ENCODE measurements at places on chromosomes 2 and 18.

DNA sequence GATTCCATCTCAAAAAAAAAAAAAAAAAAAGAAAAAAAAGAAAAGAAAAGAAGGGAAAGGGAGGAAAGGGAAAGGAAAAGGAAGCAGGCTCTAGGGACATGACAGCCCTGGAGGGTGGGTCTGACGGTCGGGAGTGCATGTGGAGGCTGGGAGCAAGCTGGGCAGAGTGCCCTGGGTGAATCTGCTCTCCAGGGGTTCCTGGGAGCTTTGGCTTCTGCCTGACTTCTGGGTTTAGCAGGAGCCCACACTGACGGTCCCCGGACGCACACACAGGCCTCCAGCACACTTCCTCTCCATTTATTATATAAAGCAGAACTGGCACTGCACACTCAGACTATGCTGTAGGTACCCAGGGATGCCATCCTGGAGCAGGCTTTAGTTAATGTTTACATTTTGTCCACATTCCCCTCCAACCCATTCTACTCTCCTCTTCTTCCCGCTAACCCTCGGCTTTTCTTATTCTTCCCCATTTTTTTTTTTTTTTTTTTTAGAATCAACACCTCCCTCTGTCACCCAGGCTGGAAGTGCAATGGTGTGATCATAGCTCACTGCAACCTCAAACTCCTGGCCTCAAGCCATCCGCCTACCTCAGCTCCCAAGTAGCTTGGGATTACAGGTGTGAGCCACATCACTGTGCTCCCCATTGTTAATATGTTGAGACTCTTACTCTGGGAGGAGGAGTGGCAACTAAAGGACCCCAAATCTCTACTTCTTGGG, 151.1 kb upstream of the SLC1A4 start:
- no peak for DNase-seq

DNA sequence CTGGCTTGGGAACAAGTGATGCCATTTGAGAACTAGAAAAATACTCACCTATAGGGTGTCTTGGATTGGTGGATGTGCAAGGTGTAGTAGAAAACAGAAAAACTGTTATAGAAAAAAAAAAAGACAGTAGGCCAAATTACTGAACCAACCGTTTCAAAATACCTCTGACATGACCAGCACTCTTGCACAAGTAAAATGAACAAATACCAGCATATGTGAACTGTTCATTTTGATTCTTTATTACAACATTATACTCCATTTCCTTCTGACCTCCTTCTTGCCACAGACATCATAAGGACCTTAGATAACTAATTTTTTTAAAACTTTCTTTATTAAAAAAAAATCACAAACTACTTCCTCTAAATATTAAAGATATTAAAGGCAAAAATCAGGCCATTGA, 125.5 kb downstream of the ATAD2B start:
- no peak for DNase-seq

DNA sequence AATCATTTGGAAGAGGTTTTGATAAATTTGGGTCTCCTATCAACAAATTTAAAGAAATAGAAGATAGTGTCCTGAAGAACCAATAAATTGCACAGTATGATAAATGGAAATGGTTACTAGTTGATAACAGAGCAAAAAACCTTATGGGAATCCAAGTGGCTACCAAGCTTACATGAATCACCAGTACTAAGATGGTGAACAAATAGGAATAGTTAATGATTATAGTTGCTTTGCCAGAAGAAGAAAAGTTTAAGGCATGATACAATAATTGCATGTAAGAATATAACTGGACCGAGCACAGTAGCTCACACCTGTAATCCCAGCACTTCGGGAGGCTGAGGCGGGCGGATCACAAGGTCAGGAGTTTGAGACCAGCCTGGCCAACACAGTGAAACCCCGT, 19.6 kb upstream of the INO80D start:
- no peak for DNase-seq

DNA sequence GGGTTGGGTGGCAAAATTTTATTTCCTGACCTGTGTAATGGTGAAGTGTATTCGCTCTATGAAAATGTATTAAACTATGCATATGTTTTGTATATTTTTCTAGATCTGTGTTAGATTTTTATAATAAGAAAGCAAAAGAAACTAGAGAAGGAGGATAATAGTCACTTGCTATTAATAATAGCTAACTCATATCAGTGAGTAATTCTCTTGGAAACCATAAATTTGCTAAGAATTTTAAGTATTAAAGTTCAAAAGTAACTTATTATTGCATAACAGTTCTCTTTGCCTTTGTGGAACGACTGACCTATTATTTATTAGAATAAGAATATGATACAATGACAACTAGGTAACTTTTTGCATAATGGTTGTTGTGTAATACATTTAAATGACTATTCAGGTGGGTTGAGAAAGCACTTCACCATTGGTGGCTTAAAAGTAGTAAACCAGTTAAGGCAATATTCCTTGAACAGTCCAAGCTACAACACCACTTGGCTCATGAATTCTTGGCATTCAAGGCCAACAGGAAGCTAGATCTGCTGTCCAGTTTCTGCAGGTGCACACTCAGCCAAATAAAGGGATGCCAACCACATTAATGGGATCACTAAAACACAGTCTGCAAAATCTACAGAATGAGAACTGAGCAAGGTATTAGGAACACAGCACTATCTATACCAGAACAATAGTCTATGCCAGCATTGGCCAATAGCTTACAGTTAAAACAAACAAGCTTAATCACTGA, 921.3 kb downstream of the CPS1 start:
- no peak for DNase-seq

- no peak for DNase-seq
Measured at GRCh38 chr2:187017438-187017837, 168.5 kb upstream of the ZSWIM2 start.

DNA sequence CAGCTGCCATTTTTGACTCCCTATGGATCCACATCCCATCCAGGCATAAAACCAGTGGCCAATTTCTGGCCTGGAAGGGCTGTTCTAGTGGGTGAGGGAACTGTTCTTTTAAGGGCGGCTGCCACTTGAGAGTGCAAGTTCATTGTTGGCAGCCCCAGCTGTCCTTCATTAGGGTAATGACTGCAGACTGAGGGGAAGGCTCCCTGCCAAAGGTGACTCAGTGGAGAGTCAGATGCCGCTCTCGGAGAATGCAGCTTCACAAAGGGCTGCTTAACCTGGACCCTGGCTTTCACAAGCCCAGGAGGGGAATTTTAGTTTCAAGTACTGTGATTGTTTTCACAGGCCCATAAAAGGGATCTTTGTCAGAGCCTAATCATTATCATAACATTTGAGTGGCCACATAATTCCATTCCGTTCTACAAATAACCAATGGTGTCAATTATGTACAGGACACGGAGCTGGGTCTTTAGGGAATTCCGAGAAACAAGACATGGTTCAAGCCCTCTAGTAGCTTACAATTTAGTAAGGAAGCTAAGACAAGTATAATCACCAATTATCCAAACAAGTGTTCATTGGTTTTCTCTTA, 235.7 kb downstream of the CDCA7 start:
- no peak for DNase-seq

All from stimulated activated CD8-positive, alpha-beta memory T cell treated with anti-CD3 and anti-CD28 coated beads, Interleukin-2, amount 100 ng/mL, for 1 hour (primary cell).